ENCODE measurements at places on chromosomes 2 and 18.

DNA sequence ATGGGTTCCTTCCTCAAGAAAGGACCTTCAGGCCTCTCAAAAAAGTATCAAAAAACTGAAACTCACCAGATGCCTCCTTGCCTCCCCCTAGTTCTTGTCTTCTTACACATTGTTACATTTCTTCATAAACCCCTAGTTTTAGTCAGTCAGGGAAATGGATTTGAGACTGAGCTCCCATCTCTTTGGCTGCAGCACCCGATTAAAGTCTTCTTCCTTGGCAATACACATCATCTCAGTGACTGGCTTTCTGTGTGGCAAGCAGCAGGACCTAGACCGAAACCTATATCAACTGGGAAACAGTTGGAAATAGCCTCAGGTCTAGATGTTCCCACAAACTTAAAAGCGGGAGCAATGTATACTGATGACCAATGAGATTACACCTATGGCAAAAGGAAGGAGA is 512.2 kb upstream of the PKDCC start:
- DNase-seq: no peak

DNA sequence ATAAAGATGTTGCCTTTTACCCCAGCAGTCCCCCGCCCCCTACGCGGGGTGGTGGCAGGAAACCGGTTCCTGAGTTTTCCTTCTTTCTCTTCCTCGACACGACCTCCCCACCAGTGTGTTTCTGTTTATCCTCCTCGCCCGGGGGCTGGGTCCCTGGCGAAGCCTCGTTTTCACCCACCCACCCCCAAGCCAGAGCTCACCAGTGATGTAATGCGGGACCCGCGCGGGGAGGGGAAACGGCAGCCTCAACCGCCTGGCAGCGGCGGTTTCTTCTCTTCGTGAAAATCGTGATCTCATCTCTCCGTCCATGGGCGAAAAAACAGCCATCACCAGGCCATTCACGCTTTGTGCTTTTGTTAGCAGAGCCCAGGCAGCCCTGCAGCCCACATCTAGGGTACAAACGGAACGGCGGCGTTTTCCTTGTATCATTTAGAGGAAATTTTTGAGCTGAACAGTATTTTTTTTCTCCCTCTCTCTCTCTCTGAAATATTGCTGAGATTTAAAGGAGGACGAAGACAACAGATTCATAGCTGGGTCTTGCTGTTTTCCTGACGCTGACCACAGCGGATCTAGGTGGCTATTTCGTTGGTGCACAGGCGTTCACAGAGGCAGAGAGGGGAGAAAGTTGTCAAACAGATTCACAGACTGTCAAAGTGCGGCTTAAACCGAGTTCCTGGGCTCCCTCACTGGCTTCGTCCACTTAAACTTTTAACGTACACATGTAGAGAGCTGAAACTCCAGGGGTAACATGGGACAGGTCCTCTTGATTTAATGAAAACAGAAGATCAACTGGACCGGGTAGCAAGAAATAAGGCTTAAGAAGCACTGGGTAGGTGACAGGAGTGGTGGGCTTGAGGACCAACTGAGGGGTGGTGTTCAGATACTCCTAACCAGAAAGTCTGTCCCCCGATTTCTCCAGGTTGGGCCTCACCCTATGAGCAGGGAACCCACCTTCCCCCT is 21.9 kb upstream of the PAX3 start:
- no peak for DNase-seq

DNA sequence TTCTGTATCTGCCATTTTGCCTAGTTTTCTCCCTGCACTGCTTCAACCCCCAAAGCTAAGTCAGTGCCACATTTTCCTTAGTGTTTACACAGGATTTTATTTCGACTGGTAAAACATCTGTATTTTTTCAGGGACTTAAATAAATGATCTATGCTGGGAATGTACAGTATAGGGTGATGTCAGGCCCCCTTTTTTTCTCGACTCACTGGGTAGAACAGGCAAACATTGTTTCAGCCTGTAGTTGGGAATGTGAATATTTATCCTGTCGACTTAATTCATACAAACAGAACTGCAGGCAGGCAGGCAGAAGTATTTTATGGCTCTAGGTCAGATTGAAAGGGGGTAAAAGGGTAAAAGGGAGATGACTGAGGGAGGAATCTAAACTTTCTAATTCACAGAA is 123.5 kb upstream of the ZFP36L2 start:
- no peak for DNase-seq

DNA sequence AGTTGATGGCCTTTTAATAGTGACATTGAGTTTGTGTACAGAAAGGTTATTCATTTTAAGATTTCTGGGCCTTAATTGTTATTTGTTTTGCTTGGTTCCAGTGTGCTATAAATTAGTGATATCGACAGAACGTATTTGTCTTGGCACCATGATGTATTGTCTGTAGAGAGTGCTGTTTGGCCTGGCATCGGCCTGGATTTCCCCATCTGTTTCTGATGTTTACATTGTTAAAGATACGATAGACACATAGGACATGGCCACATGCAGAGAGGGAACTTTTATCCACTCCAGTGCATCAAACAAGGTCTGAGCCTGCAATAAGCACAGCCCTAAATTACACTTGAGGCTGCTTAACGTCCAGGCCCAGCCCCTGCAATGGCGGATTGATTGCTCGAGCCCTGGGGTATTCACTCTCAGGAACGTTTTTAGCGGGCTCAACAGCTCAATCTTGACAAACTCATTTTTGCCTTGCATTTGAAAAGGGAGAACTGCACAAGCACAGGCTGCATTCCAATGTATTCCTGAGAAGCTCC is 144.7 kb downstream of the SLC4A3 start:
- DNase-seq: no peak

DNA sequence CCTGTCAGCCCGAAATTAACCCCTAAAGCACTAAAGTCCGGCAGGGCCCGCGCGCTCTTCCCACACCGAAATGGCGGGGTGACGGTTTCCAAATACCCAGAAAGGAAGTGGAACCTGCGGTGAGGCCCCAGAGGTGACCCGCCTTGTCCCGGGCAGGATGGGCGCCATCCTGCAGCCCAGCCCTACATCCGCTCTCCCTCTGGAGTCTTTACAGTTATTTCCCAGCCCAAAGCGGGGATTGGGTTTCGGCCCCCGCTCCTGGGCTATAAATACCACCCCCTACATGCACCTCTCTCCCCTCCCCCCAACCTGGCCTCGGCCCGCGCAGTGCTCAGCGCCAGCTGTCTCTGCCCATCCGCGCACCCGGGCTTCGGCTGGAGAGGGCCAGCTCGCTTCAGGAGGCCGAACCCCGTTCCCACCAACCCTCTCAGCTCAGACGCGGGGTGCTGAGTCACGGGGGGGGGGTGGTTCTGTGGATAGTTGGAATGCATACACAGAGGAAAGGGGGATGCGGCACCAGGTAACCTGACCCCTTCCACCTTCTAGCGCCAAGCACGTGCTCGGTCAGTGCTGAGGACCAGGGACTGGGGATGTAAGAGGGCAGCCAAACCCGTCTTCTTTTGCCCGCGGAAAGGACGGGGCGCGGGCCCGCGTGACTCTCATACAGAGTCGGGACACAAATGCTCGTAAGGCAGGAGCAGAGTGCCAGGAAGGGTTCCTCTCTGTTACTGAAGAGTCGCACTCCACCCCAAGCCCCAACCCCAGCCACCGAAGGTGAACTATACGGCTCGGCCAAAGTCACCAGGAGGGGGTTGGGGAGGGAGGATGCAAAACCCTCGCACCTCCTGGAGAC is at the start of gene TUBA4B:
TUBA4B (plus strand) TSS at position 344 of the 853 bp plus-strand sequence; CDS start at position 509, 165 bp downstream.
- DNase-seq: peak; percentile 42

GRCh38 chr18:34604591-34604990 is 105.5 kb upstream of the DTNA start:
- no peak for DNase-seq
